Tibial nerve (tissue), 4 donors: ENCODE measurements at places on chromosomes 3 and 15.

- DNase-seq: no peak
These were observed 85.7 kb downstream of the CRYGS start for GRCh38 chr3:186458306-186459107.

DNA sequence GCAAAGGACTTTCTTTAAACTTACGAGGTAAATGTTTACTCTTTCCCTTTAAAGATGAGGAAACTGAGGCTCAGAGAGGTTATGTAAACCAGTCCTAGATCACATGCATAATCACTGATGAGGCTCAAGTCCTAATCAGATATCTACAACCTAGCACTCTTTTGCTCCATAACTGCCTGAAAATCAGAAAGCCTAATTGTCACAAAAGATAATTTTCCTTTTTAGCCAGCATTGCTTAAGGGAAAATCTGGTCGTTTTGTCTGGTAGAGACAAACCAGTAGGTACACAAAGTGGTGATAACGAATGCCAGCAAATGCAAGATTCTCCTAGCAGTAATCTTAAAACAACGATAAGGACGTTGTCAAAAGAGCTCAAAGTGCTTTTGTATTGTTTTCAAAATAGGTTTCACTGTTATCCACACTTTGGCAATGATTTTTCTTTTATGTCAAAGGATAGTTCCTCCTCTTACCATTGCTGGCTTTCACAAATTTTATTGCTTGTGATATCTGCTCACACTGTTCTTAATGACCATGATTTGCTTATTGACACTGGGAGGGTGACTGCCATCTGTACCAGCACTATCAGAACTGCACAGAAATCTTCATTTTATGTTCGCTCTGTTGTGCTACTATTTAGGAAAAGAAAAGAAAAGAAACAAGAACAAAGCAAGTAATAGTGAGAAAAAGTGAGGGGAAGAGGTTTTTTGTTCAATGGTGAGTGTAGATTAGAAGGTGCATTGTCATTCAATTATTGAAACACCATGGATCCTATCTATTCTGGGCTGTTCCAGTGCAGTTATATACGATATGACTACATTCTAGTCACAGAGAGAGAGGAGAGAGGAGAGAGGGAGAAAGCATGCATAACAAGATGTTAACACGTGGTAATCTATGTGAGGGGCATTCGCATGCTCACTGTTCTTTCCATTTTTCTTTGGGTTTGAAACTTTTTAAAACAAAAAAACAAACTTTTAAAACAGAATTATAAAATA is 13.7 kb downstream of the IQCH start:
- DNase-seq: no peak

GRCh38 chr15:98787936-98788757 is 139.8 kb downstream of the IGF1R start:
- no peak for DNase-seq

DNA sequence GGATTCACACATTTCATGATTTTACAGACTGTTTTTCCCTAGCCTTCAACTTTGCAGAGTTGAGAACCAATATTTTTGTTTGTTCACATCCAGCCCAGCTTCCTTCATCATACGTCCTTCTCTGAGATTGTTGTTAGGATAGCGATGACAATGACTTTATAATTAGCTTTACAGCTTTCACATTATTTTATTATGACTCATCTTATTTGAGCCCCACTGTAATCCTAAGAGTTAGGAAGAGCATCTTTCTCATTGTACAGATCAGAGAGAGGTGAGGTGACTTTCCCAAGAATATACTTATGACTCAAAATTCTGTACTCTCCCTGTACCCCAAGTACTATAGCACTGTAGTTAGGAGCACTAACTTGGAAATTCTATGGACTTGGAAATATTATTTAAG is 156.1 kb downstream of the ALDH1A2 start:
- no peak for DNase-seq

GRCh38 chr3:45798034-45798433 is 1.7 kb upstream of the SLC6A20 start:
- no peak for DNase-seq

DNA sequence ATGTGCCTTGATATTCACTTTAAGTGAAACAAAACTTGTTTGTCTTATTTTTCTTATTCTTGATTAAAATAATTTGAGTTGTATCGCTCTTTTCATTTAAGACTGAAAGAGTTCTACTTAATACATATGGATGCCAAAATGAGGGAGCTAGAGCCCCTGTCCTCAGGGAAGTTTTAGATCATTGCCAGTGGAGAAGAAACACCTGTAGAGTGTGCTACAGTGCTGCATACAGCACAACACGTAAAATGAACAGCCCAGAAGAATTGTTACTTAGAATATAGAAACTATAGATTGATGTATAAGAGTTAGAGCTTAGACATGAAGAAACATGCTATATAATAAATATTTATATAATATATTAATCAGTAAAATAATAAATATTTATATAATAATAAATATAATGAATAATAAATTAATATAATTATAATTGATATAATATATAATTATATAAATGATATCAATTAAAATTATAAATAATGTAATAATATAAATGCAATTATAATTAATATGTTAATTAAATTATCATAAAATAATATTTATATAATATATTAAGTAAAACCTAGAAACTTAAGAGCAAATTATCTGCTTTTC is 1234.7 kb downstream of the ROBO2 start:
- DNase-seq: no peak

DNA sequence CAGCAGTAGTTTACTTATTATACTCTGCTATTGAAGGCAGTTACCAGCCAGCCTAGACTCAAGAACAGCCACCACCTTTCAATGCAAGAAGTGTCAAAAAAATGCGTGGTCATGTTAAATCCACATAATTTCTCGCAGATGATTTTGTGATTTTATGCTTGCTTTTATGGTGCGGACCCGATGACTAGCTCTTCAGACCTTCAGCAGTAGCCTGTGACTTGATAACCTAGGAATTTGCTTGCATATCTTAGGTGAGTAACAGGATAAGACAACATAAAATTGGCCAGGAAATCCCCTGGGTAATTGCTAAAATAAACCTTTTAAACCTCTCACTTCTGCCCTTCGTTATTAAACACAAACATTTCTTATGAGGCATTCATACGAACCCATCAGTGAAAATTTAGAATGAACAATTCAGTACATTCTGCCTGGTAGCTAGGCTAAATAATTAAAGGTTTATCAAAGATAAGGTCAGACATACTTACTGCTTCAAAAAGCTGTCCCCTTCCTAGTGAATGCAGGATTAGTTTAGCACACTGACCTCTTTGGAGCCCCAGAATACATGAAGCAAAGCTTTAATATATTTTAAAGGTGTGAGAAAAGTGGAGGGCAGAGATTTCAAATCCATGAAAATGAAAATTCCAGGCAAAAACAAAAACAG is 798.8 kb downstream of the OTOL1 start:
- no peak for DNase-seq

DNA sequence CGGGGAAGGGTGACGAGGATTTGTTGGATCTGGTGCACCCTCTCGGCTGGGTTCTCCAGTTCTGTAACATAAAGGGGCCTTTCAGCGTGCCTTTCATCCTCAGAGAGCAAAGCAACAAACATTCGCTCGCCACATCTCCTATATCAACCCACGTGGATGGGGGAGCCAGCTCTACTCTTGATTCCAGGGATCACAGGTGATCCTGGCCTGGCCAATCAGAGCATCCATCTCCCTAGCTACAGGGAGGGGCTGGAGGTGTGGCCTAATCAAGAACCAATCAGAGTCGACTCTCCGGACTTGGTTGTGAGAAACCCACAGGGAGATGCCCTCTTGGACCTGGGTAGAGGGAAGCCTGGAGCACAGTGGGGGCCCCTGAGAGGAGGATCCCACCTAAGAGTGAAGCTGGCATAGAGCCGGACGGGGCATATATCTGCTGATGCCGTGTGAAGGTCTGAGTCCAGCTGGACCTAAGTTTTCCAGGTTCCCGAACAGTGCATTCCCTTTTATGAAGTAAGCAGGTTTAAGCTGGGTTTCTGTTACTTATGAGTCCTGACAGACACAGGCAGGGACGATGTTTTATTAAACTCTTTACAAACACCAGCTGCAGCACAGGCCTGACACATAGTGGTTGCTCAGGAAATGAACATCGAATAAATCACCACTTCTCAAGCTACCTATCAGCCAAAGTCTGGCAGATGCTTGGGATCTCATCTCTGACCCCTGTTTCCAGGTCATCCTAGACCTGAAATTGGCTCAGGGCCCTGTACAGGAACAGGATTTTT is 50.7 kb upstream of the RAD18 start:
- no peak for DNase-seq

GRCh38 chr3:105324951-105325350 is 41.8 kb upstream of the ALCAM start:
- DNase-seq: no peak

GRCh38 chr15:71505962-71506361 is 304.4 kb upstream of the NR2E3 start:
- DNase-seq: no peak

DNA sequence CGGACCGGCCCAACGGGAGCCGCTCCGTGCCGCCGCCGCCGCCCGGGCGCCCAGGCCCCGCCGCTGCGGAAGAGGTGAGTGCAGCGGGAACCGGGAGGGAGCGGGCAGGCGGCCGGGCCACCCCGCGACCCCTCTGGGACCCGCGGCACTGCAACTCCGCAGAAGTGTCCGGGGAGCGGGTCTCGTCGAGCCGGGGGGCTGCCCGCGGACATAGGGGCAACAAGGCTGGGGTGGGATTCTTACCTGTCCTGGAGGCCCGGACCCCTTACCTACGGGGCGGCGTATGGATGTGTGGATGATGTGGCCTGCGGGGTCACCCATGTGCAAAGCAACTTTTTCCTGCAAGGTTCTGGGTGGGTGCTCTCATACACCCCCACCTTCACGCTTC is 361 bp downstream of the SEMA3F start:
- no peak for DNase-seq

DNA sequence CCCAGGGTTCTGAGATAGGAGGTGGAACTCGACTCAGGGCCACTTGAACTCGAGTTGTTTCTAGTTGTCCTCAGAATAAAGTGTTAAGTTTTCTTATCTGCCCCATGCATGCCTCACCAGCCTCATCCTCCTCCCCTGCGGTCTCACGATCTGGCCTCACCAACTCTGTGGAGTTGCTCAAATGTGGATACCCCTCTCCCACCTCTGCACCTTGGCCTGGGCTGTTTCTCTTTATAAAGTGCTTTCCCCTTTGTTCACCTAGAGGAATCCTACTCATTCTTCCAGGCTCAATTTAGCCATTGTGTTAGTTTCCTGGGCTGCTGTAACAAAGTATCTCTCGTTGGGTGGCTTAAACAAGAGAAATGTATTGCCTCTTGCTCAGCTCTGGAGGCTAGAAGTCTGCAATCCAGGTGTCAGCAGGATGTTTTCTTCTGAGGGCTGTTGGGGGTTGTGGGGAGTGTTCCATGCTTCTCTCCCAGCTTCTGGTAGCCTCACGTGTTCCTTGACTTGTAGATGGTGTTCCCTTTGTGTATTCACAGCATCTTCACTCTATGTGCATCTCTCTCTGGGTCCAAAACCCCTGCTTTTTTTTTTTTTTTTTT is 100.7 kb downstream of the MEX3B start:
- DNase-seq: no peak

DNA sequence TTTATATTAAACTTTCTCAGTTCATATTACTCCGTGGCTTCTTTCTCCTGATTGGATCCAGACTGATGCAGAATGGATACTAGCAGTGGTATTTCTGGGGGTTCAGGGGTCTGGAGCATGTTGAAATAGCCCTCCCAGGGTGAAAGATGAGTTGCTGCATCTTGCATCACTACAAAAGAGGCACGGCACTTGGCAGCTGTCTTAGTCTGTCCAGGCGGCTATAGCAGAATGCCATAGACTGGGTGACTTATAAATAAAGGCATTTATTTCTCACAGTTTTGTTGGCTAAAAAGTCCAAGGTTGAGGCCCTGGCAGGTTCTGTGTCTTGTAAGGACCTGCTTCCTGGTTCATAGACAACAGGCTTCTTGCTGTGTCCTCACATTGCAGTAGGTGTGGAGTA is 660 bp upstream of the BCL2L10 start:
- DNase-seq: no peak

DNA sequence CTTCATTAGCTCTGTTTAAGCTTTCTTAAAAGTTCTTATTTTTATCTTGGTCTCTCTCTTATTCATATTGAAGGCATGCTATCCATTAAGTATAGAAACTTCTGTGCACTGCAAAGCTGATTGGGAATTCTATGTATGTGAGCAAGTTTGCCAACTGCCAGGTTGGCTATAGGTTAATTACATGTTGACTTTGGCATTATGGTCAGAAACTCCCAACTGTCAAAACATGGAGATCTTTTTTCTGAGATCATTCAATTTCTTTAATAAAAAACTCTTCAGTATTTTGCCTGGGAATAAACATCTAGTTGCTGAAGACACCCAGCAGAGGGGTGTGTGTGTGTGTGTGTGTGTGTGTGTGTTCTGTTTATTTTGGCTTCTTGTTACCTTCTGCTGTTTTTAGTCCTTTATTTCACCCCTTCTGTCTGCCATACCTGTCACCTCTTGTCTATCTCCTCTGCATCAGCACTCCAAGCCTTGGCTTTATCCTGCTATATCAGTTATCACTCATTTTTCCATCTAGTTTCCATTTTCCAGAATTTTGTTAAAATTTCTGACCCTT is 1.3 kb upstream of the ARL14 start:
- DNase-seq: no peak

- no peak for DNase-seq
These were observed 91.3 kb downstream of the SHQ1 start for GRCh38 chr3:72756900-72757299.

GRCh38 chr15:60975952-60976351 is 253.2 kb downstream of the RORA start:
- DNase-seq: no peak

- no peak for DNase-seq
These were observed 161.6 kb upstream of the WNT5A start for GRCh38 chr3:55648591-55649318.

DNA sequence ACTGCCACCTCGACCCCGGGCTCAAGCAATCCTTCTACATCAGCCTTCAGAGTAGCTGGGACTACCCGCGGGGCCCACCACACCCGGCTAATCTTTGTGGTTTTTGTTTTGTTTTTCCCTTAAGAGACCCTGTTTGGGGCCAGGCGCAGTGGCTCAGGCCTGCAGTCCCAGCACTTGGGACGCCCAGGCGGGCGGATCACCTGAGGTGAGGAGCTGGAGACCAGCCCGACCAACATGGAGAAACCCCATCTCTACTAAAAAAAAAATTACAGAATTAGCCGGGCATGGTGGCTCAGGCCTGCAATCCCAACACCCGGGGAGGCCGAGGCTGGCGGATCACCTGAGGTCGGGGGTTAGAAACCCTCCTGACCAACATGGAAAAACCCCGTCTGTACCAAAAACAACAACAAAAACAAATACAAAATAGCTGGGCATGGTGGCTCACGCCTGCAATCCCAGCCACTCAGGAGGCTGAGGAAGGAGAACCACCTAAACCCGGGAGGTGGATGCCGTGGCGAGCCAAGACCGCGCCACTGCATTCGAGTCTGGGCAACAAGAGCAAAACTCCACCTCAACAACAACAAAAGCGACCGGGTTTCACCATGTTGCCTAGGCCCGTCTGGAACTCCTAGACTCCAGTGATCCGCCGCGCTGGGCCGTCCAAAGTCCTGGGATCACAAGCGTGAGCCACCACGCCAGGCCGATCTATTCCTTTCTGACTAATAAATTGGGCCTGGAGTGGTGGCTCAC is 8.1 kb upstream of the FAN1 start:
- no peak for DNase-seq

GRCh38 chr3:38556640-38557358 is 60.7 kb downstream of the EXOG start:
- no peak for DNase-seq
